ENCODE measurements at places on chromosomes 3 and 15.
A peak's percentile ranks its signal among the peaks of the same experiment; 100 is the strongest.

GRCh38 chr3:159253860-159254259 lies 452.0 kb downstream of the MFSD1 start:
- H3K4me3 ChIP-seq: no peak overlapping the region
- no peak for DNase-seq
- H3K36me3 ChIP-seq: no peaks in the 10 kb centered on the region
- H3K27me3 ChIP-seq: no peaks in the 10 kb centered on the region
- H3K27ac ChIP-seq: no peak overlapping the region

DNA sequence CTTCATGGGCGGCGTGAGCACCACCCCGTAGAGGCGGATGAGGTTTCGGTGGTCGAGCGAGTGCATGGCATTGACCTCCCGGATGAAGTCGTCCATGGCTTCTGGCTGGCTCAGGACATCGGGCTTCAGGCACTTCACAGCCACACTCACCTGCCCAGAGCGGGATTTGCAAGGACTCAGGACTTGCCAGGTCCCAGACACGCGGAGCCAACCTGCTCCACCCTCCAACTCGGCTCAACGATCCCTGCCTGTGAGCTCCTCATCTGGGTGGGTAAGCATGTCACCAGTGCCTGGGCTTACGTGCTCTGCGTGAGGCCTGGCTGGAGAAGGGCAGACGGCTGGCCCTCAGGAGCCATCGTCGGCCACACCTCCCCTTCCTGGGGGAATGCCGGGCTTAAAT lies 25.2 kb downstream of the TNK2 start:
- H3K4me1 ChIP-seq: peaks cover 23% of the 10 kb centered on the region
- H3K27me3 ChIP-seq: no peaks in the 10 kb centered on the region
- peaks cover 2% of the 10 kb centered on the region for H3K36me3 ChIP-seq

DNA sequence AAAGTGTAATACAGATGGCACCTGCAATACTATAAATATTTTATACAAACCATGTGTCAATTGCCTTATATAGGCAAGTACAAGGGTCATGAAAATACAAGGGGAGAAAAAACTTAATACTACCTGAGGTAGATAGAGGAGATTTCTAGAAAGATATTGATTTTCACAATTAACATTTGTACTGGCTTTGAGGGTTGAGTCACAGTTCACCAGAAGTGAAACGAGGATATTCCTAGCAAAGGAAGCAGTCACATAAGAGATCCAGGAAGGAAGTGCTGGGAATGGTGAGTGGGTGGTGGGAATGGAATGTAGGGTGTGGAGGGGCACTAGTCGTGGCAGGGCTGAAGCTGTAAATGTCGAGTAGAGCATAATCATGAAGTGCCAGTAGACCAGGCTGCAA lies 108.7 kb downstream of the P2RY1 start:
- no peak overlapping the region for H3K27ac ChIP-seq
- H3K27me3 ChIP-seq: no peaks in the 10 kb centered on the region
- no peaks in the 10 kb centered on the region for H3K36me3 ChIP-seq
- H3K4me3 ChIP-seq: no peak overlapping the region

DNA sequence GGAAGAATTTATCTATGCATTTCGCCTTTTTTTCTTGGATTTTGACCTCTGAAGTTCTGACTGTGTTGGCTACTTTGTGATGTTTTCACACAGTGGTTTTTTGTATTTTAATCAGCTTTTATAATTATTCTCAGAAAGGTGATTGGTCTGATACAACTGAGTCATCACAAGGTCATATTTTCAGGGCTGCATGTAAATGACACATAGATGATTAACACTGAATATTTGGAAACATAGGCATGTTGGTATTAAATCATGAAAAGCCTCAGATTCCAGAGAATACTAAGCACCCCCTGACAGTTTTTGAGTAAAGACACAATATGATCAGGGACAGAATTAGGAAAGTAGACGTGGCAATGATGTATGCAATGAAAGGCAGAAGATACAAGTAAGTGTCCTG lies 175.5 kb upstream of the SLCO3A1 start:
- H3K36me3 ChIP-seq: no peaks in the 10 kb centered on the region
- no peak overlapping the region for H3K27ac ChIP-seq
- no peaks in the 10 kb centered on the region for H3K27me3 ChIP-seq
- DNase-seq: no peak

- H3K4me3 ChIP-seq: no peak overlapping the region
- H3K27me3 ChIP-seq: peaks cover 5% of the 10 kb centered on the region
- DNase-seq: no peak
- no peaks in the 10 kb centered on the region for H3K36me3 ChIP-seq
- no peak overlapping the region for H3K27ac ChIP-seq
Observed at GRCh38 chr3:186648851-186649250, 8.7 kb downstream of the FETUB start.

- peaks cover 18% of the 10 kb centered on the region for H3K4me1 ChIP-seq
- peaks cover 11% of the 10 kb centered on the region for H3K27me3 ChIP-seq
- no peak for DNase-seq
- H3K4me3 ChIP-seq: peak overlapping the region; percentile 48
Observed at GRCh38 chr3:184260724-184261269, 556 bp downstream of the CAMK2N2 start.

Measured in astrocyte (in vitro differentiated cells and primary cell).